ENCODE measurements at places on chromosomes 7 and 10.

GRCh38 chr7:121504482-121504881 lies 108.4 kb upstream of the FAM3C start:
- DNase-seq: no peak

DNA sequence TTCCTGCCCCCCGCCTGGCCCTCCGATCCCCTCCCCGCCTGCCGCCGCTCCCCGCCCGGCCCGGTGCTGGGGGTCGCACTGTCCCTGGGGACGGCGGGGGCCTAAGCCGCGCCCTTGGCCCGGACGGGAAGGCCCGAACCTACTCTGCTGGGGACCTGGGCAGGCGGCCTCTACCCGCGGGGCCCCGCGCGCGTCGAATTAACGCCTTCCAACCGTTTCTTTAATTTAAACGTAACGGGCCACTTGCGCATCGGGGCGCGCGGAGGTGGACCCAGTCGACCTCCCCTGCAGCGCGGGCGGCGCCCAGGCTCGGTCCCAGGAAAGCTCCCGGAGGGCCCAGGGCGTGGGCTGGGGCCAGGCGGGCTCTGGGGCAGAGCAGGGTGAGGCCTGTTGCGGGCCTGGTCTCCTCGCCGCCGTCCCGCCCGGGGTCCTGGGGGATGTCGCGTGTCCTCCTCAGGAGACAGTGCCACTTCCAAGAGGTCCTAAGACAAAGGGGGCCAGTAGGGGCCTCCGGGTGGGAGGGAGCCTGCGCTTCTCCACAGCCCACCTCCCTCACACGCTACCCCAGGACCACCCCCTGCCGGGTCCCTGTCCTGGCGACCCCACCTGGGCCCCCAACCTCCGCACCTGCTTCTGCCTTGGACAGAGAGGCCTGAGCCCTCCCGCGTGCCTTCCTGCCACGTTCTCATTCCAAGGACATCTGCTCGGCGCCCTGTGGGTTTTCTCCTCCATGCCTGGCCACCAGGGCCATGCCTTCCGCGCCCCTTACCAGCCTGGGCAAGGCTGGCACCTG lies 658 bp upstream of the PTPRN2 start:
- no peak for DNase-seq

DNA sequence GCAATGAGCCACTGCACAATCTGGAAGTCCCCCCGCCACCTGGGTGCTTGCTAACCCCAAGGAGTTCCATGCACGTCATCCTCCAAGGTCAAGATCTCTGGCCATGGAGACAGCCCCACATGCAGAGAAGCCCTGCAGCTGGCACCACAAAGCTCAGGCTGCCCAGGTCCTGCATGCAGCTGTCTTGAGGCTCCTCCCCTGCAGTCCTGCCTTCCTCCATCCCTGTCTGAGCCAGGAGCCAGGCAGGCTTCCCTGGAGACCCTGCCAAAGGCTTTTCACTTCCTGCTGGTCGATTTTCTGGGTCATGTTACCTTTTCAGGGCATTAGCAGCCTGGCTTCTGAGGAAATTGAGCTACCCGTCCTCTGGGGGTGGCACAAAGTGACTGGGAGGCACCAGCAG lies 12.5 kb upstream of the TMEM72 start:
- no peak for DNase-seq

- DNase-seq: no peak
Measured at GRCh38 chr7:117659531-117660011, 179.7 kb downstream of the CFTR start.

DNA sequence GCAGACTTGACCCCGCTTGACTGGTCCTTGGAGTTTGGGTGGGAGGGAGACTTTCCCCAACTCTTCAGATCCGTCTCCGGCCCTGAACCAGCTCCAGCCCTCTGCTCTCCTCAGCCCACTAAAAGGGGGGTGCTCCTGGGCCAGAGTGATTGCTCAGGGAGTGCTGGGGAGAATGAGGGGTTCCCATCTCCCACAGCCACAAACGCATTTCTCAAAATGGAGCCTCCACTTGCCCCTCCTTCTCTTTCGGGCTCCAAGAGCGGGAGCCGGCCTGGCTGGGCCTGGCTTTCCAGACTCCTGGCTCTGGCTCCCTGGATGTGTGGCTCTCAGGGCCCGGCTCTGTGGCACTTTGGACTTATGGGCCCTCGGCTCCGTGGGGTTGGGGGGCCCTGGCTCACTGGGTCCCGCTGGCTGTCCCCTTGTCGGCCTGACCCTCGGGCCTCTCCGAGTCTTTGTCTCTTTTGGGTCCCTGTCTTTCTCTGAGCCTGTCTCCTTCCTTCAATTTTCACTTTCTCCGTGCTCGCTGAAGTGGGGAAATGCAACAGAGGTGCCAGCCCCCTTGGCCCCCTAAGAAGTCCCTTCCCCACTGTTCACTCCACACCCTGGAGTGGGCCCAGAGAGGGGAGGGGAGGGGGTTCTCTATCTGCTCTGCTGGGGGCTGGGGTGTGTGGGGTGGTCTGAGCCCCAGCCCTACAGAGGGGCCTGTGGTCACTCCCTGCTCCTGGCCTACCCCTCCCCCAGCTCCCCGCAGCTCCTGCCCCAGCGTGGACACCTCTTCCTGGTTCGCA lies 713 bp downstream of the LZTS2 start:
- no peak for DNase-seq

- DNase-seq: no peak
Measured at GRCh38 chr10:62934258-62934657, 118.1 kb upstream of the EGR2 start.

DNA sequence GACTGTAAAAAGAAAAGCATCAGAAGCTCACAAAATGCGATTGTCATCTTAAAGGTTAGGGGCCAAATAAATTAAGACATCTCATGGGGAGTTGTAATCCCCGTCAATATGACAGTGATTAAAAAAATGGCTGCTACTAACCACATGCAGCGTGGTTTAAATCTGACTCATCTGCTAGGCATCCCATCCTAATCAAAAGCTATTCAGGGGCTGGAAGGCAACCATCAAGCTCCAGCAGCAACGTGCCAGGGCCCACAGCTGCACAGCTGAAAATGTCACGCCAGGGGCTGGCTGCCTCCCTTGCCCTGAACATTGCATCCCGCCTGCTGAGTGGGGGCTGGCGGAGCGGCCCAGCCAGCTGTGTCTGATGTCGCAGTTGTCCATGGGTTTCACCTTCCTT lies 66.3 kb upstream of the FRMD4A start:
- DNase-seq: no peak

DNA sequence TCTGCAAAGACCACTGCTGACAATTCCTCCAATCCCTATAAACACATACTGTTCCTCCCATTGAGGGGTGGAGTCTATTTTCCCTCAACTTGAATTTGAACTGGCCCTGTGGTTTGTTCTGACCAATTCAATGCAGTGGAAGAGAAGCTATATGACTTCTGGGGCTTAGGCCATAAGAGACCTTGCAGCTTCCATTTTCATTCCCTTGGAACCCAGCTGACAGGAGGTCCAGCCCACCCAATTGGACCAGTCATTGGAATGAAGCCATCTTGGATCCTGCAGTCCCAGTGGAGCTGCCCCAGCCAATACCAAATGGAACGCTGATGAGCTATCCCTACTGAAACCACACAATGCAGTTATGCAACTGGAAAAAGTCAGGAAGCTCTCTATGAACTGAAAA lies 8.9 kb upstream of the TMED4 start:
- no peak for DNase-seq

GRCh38 chr10:98463976-98464754 lies 17.4 kb upstream of the HPS1 start:
- DNase-seq: no peak

DNA sequence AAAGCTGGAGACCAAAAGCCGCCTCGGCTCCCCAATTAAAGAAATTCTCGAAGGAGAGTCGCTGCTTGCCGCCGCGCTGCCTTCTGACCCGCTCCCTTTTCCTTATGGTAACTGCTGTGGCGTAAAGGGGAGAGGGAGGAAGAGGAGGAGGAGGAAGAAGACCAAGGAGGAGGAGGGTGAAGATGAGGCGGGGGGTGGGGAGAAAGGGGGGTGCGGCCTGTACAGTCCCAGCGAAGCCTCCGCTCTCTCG lies 388 bp downstream of the CNOT4 start:
- no peak for DNase-seq

- DNase-seq: no peak
Measured at GRCh38 chr7:90595801-90596670, at the start of gene CDK14. Gene CDK14 (plus strand): TSS chr7:90596321. CDS start chr7:90596628, 307 bp downstream.

GRCh38 chr10:78320506-78320905 lies 286.8 kb downstream of the RPS24 start:
- DNase-seq: no peak

GRCh38 chr10:126732308-126732707 lies 61.8 kb upstream of the C10orf90 start:
- DNase-seq: no peak

- no peak for DNase-seq
Measured at GRCh38 chr10:60853107-60853506, 74.8 kb downstream of the CDK1 start.

GRCh38 chr10:209357-209756 lies 74.1 kb downstream of the ZMYND11 start:
- DNase-seq: no peak

DNA sequence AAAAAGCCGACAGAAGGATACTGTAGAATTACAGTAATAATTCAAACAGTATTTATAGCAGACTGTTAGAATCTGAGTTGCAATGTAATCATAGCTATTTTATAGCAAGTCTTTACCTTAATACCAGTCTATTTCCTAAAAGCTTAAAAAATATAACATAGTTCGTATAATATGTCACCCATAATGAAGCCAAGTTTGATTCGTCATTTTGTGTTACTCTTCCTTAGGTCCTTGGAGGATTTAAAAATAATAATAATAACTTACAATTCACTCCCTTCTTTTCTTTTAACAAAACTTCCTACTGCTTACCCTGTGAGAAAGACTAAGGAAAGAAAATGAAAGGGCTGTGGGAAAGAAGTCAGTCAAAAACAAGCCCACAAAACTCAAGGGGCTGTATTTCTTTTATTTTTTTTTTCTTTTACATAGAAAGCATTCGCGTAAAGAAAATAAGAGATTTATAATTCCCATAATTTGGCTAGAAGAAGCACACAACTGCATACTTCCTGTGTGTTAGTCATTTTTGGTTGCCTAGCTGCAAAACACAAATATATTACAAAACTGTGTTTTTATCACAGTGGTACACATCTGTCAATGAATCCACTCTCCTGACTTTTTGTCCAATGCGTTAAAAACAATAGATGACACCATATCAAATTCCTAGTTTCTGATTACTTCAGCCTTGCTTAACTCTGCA lies 187.2 kb upstream of the CELF2 start:
- no peak for DNase-seq

- DNase-seq: no peak
Measured at GRCh38 chr10:133457100-133457841, 3.5 kb downstream of the SCART1 start.

GRCh38 chr7:81111781-81112540 lies 193.1 kb upstream of the SEMA3C start:
- DNase-seq: no peak

- DNase-seq: no peak
Measured at GRCh38 chr7:24723178-24723530, 34.1 kb downstream of the GSDME start.

GRCh38 chr10:7239312-7239985 lies 171.4 kb downstream of the SFMBT2 start:
- no peak for DNase-seq

DNA sequence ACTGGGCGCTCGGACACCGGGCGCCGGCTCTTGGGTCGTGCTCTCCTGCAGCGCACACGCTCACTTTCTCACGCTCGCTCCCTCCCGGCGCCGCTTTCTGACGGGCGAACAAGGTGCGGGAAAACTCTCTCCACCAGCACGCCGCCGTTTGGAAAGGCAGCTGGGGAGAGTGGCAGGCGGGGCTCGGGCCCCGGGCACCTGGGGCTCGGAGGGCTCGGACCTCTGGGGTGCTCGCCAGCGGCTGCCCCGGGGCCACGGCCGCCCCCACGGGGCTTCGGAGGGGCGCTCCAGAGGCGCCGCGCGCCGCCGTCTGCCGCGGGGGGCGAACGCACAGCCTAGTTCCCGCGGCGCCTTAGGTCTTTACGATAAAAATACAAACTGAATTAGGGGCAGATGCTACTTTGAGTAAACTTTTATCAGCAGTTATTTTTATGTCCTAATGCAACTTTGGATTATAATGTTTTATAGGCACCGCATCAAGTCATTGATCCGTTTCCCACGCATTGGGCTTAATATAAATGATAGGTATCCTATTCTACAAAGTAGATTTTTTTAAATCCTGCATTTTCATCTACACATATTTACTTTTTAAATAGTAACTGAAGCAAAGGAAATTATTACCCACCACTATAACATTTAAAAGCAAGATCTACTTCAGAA lies 535 bp upstream of the EPC1 start:
- no peak for DNase-seq

GRCh38 chr7:96235281-96235680 lies 86.6 kb downstream of the SLC25A13 start:
- DNase-seq: no peak

GRCh38 chr7:133795068-133795665 lies 332.0 kb upstream of the LRGUK start:
- no peak for DNase-seq

GRCh38 chr7:129147731-129148130 lies 3.2 kb downstream of the TSPAN33 start:
- no peak for DNase-seq

- DNase-seq: no peak
Measured at GRCh38 chr10:124534826-124535601, 73.4 kb downstream of the LHPP start.

DNA sequence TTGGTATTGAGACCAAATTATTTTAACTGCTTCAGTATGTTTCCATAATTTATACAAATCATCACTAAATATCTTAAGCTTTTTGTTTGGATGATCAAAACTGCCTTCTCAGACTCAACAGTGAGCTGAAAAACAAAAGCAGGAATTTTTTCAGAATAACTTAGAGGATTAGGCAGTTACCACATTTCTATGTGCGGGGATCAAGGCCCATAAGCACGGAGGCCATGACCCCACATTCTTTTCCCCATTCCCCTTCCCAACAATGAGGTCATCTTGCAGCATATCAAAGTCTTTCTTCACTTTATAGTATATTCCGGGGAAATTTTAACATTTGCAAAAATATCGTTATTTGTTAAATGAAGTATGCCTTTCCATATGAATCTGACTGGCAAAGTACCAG lies 125.8 kb downstream of the ELMO1 start:
- DNase-seq: no peak

GRCh38 chr10:49592726-49593563 lies 17.2 kb upstream of the SLC18A3 start:
- DNase-seq: no peak

DNA sequence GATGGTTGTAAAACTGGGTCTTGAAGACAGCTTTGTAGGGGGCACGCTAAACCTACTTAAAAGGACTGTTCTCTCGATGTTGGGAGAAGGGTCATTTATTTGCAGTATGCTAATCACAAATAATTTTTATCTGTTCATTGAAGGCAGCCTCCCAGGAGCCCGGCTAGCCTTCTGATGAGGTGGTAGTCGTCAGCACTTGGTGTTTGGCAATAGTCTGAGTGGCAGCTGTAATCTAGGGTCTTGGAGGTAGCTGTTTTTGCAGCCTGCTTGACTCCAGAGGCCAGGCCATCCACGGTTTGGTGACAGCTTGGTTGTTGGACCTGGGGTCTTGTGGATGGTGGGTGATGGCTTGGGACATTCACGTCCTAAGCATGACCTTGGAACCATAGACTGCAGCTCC lies 2.2 kb downstream of the GTF2IRD1 start:
- no peak for DNase-seq

GRCh38 chr7:50851891-50852290 lies 69.2 kb upstream of the GRB10 start:
- no peak for DNase-seq

GRCh38 chr7:131285556-131285955 lies 42.1 kb upstream of the MKLN1 start:
- DNase-seq: no peak

- DNase-seq: no peak
Measured at GRCh38 chr7:117153016-117153545, 169.8 kb downstream of the WNT2 start.

- no peak for DNase-seq
Measured at GRCh38 chr10:37681617-37681999, 175.8 kb downstream of the ZNF248 start.

Data from NCI-H524 treated with DMSO at 0.1 percent for 48 hours (cell line).